ENCODE measurements at places on chromosomes 12 and 14.
A peak's percentile ranks its signal among the peaks of the same experiment; 100 is the strongest.

DNA sequence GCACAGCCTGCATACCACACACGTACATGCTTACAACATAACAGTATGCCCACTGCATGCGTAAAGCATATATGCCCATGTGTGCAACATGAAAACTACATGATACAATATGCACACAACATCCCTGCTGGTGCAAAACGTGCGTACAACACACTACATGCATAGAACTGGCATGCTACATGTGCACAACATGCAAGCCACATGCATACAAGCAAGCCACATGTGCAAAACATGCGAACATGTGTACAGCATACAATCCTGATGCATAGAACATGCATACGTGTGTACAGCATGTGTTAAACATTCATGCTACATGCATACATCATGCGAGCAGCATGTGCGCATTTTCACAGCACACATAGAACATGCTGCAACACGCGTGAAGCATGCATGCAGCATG lies 8.4 kb upstream of the TMTC1 start:
- DNase-seq = no peak

- no peak for DNase-seq
These were observed 37.9 kb upstream of the GALNT9 start for GRCh38 chr12:132367071-132367851.

DNA sequence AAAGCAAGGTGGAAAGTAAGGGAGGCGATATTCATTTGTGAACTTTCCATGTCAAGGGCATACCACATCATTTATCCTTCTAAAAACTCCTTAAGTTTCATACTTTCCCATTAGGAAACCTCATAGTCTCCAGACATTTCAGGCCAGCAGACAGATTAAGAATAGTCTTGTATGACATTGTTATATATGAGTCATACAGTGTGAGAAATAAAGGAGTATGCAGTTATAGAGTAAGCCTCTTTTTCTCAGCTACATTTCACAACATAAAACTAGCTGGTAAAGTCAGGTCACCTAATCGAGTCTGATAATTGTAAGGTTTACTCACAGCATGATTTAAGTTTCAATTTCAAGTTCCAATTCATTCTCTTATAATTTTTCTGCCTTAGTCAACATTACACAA lies 164.3 kb downstream of the GRIP1 start:
- peak; percentile 4 for DNase-seq

DNA sequence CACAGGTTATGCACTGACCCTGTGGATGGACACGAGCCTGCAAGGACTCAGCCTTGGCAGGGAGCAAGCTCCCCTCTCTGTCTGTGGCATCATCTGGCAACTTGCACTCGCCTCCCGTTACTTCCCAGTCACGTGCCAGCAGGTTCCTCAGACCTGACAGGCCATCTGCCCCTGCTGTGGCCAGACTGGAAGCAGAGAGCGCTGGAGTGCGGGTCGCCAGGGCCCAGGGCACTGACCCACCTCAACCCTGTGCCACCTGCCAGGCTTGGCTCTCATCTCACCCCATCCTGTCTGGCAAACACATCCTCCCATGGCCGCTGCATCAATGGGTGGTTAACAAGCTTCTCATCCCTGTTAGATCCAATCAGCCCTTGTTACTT lies 28.4 kb downstream of the SLC6A12 start:
- no peak for DNase-seq

- no peak for DNase-seq
These were observed 8.3 kb downstream of the ADCK1 start for GRCh38 chr14:77808250-77808649.

DNA sequence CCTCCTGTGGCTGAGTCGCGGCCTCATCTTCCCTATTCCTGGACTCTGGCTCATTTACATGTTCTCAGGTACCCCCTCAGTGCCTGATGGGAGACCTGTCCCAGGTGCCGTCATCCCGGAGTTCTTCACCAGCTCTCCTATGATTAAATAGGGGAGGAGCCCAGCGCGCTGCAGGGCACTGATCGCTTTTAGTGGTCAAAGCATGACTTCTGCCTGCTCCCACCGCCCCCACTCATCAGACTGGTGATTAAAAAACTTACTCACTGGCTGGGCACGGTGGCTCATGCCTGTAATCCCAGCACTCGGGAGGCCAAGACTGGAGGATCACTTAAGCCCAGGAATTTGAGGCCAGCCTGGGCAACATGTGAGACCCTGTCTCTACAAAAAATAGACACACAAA lies 85.9 kb downstream of the FOXN4 start:
- DNase-seq = no peak

DNA sequence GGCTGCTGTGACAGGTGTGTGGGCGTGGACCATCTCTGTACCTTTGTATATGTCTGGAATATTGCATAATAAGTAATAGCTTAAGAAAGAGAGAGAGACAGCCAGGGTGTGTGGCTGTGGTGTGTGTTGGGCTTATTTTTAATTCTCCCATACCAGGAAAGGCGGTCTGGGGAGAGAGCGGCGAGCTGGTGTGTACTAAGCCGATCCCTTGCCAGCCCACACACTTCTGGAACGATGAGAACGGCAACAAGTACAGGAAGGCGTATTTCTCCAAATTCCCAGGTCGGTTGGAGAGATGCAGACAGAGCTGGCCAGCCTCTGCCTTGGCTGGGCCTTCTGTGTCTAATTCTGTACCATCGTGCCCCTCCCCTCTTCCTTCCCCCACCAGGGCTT lies 63.9 kb downstream of the AACS start:
- DNase-seq = no peak

GRCh38 chr12:78293059-78293686 lies 462.5 kb downstream of the NAV3 start:
- no peak for DNase-seq

GRCh38 chr12:82730953-82731459 lies 44.3 kb downstream of the TMTC2 start:
- DNase-seq = no peak

DNA sequence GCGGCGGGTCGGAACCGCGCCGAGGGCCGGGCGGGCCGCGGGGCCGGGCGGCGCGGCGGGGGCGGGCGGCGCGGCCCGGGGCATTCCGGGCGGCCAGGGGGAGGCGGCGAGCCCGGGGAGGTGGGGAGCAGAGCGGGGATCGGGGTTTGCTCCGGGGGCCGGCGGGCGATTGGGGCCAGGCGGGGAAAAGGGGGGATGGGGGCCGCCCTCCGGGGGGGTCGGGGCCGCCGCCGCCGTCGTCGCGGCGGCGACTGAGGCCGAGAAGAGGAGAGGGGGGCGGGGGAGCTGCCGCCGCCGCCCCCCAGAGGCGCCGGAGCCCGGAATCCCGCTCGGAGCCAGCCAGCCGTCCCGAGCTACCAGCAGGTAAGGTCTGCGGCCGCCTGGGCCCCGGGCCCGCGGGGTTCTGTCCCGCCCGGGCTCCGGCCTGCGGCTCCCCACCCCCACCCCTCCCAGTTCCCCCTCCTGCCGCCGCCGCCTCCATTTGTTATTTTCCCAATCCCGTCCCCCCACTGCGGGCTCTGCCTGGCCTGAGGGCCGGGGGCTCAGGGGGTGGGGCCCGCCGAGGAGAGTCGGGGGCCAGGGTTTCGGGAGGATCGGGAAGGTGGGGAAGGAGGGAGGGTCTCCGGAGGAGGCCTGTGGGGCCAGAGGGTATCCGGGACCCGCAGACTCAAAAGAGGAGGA lies 403 bp downstream of the ATN1 start:
- DNase-seq = peak; percentile 48

All from urothelium cell line (cell line).